ENCODE measurements at places on chromosomes 16 and 17.

DNA sequence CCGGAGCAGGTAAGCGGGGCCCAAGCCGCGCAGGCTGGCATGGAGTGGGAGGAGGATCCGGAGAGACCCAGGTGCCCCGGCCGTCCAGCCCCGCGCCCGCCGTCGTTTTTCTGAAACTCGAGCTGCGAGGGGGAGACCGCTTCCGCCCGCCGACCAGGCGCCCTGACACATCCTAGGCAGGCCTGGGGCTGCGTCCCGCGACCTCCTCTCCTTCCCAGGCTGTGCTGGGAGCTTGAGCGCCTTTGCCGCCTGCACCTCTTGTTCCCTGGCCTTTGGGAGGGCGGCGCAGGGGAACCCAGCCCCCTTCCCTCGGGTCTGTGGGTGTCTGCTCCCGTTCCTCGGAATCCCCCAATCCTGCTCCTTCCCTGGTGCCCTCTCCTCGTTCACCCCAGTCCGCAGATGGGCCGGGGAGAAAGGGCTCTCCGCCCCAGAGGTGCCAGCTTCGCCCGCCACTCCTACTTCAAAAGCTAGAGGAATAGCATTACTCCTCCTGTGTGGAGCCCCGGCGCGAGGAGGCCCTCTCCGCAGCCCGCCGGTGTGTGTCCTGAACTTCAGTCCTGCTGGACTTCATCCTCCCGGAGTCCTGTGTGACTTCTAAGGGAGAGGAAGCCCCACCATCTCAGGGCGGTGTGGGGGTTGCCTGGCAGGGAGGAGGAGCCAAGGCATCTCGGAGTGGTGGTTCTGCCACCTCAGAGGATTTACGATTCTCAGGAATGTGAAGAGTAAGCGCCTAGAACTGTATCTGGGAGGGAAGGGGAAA lies 1.0 kb downstream of the NHERF1 start:
- no peak for DNase-seq

DNA sequence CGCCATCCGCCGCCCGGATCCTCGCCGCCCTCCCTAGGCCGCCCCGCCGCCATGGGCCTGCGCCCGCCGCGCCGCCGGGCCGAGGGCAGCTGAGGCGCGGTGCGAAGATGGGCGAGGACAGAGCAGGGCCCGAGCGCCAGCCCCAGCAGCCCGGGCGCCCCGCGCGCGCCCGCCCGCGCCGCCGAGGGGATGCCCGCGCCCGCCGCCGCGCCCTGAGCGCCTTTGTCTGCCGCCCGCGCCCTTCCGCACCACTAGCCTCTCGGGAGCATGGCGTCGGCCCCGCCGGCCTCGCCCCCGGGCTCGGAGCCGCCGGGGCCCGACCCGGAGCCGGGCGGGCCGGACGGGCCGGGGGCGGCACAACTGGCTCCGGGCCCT lies 278 bp downstream of the RAB11FIP3 start:
- DNase-seq = no peak

- DNase-seq = no peak
Measured at GRCh38 chr16:79765901-79766394, 165.4 kb upstream of the MAF start.

DNA sequence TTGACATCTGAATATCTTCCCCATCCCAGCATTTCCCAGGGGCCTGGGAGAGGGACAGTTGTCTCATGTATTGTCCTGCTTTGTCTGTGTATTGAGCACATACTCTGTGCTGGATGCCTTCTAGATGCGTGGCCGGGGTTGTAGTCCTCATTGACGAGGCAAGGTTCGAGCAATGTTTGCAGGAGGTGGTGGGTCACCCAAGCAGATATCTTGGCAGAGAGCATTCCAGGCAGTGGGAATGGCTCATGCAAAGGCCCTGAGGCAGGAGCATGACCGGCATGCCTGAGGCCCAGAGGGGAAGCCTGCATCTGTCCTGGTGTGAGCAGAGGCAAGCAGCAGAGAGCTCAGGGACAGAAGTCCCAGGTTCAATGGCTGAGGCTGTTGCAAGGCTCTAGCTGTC lies 17.5 kb downstream of the KRT33A start:
- no peak for DNase-seq

DNA sequence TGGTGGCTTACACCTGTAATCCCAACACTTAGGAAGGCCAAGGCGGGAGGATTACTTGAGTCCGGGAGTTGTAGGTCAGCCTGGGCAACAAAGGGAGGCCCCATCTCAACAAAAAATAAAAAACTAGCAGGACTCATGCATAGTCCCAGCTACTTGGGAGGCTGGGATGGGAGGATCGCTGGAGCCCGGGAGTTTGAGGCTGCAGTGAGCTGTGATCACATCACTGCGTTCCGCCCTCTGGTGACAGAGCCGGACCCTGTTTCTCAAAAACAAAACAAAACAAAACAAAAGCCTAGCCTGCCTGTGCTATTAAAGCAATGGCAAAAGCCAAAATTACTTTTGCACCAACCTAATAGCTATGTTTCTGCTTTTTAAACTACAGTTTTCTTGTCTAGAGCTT lies 1.5 kb downstream of the FCSK start:
- DNase-seq = no peak

DNA sequence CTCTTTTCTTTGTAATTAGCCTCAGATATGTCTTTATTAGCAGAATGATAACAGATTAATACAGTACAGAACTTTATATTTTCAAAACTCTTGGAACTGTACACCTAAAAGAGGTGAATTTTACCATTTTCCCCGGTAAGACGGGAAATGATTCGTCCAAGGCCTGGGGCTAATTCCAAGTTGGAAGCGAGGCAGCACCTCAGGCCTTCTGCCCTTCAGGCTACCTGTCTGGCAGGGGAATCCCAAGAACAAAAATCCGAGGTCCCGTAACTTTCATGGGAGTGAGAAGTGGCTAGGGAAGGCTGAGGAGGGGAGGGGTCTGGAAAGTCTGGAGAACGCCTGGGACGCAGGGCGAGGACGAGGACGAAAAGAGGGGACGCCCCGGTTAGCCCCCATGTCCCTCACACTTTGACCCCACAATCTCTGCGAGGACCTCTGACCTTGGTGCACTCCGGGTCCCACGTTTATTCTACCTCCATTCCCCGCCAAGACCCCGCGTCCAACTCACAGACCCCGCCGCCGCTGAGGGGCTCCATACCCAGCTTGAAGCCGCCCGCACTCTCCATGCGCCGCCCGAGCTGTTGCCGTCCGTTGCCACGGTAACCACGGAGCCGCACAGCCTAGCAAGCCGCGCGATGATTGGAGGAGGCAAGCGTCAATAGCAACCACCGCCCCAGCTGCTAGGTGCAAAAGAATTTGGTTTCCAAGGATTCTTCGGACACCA lies at the start of gene HYDIN:
HYDIN (minus strand) TSS at position 601 of the 724 bp plus-strand sequence. CDS start 43,827 bp downstream, outside the sequence.
- DNase-seq = no peak

DNA sequence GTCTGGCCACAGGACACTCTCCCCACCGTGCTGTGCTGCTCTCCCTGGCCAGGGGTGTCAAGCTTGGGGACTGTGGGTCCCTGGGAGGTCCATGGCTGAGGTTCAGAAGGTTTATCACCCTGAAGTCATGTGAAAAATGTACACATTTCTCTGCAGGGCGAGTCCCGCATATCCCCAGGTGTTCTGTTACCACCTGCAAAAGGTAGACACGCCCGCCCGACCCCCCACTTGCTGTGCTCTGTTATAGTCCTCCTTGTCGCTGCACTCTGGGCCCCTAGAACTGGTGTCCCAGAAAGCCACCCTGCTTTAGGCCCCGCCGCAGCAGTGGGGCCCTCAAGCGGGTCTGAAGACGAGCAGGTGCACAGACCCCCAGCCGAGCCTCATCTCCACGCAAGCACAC lies 11.8 kb downstream of the JPT2 start:
- no peak for DNase-seq

DNA sequence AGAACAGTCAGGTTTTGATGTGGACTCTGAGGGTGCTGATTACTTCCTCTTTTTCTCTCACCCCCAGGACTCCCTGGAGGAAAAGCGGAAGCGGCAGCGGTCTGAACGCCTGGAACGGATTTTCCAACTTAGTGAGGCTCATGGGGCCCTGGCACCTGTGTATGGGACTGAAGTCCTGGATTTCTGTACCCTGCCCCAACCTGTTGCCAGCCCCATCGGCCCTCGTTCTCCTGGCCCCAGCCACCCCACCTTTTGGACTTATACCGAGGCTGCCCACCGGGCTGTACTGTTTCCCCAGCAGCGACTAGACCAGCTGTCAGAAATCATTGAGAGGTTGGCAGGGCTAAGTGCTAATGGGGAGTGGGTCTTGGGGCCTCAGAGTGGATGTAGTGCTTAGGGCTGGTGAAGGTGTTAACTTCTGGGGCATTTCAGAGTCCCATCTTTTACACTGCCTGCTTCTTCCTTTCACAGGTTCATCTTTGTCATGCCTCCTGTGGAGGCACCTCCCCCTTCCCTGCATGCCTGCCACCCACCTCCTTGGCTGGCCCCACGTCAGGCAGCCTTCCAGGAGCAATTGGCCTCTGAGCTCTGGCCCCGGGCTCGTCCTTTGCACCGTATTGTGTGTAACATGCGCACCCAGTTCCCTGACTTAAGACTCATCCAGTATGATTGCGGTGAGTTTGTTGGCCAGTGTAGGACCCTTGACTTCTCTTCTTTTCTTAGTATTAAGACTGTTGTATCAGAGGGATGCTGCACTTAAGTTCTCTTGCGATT lies 19.1 kb upstream of the PHKG2 start:
- DNase-seq = no peak

DNA sequence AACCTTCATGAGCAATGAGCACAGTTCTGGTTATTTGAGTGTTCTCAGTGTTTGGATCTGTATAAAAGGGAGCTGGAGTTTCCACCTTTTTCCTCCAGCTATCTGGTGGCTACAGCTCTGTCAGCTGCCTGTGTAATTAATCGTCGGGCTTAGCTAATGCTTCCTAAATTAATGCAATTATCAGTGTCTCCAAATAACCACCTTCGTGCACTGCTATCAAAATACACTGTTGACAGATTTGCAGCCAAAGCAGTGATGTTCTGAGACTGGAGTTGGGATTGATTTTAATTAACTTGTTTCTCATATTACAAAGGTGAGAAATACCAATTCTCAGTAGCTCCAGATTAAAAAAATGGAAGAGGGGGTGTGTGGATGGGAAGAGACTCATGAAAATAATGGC lies 325.8 kb downstream of the CBLN1 start:
- no peak for DNase-seq

- no peak for DNase-seq
Measured at GRCh38 chr16:86126891-86127290, 227.9 kb downstream of the IRF8 start.
